ENCODE measurements at places on chromosomes 11 and 22.

DNA sequence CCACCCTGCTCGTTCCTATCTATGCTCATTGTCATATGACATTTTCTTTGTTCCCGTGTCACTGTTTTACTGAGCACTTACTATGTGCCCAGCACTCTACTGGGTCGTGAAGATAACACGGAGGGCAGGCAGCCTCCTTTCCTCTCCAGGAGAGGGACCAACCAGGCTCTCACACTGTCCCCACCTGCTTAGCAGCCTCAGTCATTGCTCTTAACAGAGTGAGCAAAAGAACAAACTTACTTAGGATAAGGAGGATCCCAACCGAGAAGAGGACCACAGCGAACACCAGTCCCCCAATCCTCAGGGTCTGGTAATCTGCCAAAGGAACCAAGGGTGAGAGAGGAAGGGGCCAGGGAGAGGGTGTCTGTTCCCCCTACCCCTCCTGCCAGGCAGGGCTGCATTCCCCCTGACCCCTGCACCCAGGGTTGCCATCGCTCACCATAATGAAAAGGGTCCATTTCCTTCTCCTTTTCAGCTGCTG lies 17.0 kb upstream of the FXYD2 start:
- DNase-seq = no peak

GRCh38 chr11:106727256-106727655 lies 291.0 kb downstream of the GUCY1A2 start:
- DNase-seq = no peak

- DNase-seq = no peak
Observed at GRCh38 chr11:61712846-61713245, 32.7 kb downstream of the DAGLA start.

DNA sequence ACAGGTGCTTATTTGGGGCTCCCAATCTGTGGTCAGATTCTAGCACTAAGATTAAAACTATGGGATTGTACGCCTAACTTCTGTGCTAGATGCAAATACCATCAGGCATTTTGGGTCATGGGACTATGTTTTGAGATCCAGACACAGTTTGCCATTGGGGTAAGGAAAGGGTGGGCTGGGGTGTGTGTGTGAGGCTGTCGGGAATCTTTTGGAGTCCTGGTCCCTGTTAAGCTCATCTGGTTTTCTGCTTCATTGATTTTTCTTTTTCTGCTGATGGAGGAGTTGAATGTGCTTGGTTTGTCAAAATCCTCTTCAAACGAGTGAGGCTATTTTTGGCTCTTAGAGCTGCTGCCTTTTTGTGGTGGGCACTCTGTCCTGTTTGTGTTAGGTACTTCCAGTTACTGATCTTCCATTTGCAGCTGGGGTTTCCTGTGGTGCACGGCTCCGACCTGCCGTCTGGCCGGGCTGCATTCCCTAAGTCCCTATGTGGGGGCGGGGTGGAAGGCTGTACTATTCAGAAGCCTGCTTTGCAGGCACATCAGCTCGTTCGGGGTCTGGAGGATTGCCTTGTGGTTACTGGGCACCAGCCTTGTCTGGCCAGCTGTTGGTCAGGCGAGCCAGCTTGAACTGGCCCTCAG lies 2.9 kb downstream of the BCR start:
- peak; percentile 57 for DNase-seq

DNA sequence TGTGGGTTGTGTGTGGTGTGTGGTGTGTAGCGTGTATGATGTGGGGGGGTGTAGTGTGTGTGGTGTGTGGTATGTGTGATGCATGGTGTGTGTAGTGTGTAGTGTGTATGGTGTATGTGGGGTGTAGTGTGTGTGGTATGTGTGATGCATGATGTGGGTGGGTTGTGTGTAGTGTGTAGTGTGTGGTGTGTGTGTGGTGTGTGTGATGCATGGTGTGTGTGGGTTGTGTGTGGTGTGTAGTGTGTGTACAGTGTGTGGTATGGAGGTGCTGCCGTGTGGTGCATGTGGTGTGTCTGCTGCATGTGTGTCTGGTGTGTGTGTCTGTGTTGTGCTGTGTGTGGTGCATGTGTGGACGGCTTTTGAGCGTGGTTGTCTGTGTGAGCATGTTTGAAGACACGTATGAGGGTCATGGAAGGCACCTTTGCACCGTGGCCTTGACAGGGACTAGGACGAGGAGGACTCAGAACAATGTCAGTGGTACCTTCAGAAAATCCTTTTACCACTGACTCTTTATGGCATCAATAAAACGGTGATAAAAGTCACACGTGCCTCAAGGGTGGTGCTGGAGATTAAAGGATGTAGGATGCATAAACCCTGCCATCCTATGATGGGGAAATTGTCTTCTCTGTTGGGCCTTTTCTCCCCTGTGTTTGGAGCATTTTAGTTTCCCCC lies 328.7 kb upstream of the B3GAT1 start:
- DNase-seq = no peak

GRCh38 chr11:74460481-74461154 lies 6.7 kb downstream of the KCNE3 start:
- peak; percentile 89 for DNase-seq

DNA sequence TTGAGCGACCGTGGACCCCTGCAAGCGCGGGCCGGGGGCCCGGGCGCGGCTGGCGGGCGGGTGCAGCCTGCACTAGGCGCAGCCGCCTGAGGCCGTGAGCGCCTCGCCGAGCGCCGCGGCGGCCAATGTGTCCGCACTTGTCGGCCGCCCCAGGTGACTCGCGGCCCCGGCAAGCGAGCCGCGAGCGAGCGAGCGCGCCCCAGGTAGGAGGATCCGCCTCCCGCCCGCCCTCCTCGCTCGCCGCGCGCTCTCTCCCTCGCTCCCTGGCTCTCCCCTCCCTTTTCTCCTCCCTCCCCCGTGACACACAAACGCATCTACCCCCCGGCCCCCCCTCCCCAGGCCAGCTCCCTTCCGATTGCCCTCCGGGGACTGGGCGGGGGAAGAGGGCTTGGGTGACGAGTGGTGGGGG lies at the start of gene WNT7B:
TSS of gene WNT7B (minus strand) at position 160 of the 409 bp plus-strand sequence. CDS start 408 bp downstream, outside the sequence.
- DNase-seq = no peak

DNA sequence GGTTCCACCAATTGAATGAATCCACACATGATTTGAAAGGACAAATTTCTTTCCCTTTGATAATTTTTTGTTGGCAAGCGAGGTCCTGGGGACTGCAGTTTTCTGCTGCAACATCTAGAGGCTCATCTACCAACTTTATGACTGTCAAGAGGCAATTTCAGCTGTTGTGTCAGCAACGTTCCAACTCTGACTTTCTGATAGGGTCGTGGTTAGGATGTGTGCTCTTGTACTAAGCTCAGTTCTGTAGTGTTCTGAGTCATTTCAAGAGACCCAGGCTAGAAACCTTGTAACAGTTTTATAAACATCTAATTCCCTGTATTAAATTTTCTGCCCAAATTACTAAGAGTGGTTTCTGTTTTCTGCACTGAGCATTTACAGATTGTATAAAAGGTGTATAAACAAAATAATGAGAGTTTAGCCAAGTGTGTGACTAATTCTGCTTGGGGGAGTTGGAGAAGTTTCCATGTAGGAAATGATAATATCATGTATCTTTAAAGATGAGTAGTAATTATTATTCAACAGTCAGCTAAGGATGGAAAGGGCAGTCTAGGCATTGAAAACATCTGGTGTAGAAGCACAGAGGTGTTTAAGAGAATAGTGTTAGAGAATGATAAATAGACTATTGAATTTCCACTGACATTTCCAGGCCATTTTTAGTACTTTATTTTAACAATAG lies 72.2 kb downstream of the RBMXL2 start:
- DNase-seq = no peak

DNA sequence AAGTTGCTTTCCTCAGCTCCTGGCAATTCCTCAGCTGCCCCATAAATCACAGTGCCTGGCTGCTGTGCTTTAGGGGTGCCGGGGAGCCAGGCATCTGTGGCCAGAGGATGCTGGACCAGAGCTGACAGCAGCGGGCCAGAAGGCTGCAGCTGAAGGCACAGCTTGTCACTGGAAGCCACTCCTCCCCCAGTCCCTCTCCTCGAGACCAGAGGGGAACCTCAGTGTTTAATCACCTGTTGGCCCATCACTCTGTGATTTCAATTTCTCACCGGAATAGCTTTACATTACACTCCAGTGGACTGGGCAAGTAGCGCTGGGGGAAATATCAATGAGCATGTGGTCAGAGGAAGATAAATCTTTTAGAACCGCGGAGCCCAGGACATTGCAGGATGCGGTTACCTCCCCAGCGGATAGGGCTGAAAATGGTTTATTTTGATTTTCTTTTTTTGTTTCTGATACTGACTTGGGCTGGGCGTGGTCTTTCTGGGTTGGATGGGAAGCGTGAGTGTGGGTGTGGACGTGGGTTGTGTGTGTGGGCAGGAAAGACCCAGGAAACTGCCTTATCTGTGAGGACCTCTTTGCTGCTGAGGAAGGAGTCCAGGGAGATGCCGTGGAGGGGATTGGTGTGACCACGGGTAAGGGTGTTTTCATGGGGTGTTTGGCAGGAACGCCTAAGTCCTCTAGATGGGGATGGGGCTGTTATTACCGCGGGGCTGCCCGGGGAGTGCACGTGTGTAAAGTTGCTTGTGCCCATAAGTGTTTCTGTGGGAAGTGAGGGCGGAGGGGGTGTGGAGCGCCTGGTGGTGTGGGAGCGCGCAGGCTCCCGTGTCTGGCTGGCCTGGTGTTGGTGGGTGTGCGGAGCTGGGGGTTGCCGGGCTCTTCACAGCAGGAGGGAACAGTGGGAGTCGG lies 4.0 kb downstream of the DAGLA start:
- DNase-seq = peak; percentile 24

GRCh38 chr11:299081-299891 lies at the start of gene IFITM5:
TSS of gene IFITM5 (minus strand) at chr11:299526. CDS start at chr11:299490, 36 bp downstream.
- DNase-seq = no peak

DNA sequence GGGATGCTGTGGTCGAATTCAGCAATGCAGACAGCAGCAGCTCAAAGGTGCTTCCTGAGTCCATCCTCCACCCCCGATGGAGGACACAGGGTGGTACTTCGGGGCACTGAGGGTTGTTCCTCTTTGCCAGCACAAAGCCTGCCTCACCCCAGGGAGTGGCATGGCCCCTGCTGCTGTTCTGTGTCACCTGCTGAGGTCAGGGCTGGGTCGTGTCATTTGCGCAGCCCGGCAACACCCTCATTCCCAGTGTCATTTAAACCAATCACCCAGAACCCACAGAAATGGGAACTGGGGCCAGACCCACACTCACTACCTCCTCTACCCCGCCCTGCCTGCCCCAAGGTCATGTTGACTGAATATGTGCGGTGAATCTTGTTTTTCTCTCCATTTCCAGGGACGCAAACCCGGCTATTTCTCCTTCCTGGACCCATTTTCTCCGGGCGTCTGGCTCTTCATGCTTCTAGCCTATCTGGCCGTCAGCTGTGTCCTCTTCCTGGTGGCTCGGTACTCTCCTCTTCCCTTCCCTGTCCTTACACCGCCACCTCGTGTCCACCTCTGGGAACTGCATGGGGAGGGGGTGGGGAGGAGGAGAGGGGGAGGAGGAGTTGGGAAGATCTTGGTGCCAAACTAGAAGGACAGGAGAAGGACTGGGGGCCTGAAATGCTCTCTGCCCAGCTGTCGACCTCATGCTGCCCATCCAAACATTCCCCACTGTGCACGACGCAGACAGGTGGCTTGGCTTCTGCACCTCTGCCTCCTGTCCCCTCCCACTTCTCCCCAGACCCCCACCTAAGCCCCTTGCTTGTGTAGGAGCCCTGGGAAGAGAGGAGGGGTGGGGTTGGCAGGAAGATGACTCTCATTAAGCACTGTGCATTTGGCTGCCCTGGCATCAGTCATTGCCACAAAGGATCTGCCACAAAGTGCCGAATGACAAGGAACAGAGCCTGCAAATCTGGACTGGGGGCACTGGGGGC lies 71.2 kb upstream of the TBCEL start:
- DNase-seq = peak; percentile 79

- DNase-seq = no peak
Observed at GRCh38 chr11:72598466-72598865, 75.8 kb downstream of the PDE2A start.

DNA sequence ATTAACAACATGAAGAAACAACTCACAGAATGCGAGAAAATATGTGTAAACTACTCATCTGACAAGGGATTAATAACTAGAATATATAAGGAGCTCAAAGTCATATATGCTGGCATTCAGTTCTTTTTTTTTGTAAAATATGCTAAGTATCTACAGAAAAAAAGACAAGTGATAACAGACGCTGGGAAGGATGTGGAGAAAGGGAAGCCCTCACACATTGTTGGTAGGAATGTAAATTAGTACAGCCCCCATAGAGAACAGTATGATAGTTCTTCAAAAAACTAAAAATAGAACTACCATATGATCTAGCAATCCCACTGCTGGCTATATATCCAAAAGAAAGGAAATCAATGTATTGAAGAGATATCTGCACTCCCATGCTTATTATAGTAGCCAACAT lies 13.8 kb downstream of the GAB2 start:
- no peak for DNase-seq

GRCh38 chr22:44473166-44473565 lies 24.9 kb downstream of the RTL6 start:
- no peak for DNase-seq

DNA sequence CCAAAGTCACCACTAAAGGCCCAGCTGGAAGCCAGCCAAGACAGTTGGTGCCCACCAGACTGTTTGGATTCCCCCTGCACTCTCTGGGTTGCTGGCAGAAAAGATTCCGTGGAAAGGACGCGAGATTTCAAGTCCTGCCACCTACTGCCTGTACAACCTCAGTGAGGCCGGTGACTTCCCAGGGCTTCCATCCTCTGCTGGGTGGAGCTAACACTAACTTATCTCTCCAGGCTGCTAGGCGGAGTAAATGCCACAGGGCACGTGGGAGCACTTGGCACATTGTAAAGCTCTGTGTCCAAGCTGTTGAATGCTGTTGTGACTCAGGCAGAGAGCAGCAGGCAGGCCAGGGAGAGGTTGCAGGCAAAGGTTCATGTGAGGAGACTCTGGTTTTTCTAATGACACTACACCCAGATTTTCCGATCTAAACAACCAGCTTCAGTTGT lies 50.9 kb upstream of the CDON start:
- peak; percentile 96 for DNase-seq

GRCh38 chr11:134907636-134908035 lies 495.6 kb upstream of the B3GAT1 start:
- no peak for DNase-seq

GRCh38 chr11:34451053-34451452 lies 12.3 kb downstream of the CAT start:
- DNase-seq = no peak

- no peak for DNase-seq
Observed at GRCh38 chr11:66863428-66864125, 6.7 kb downstream of the LRFN4 start.
